ENCODE measurements at places on chromosomes 1 and 21.
A peak's percentile ranks its signal among the peaks of the same experiment; 100 is the strongest.

DNA sequence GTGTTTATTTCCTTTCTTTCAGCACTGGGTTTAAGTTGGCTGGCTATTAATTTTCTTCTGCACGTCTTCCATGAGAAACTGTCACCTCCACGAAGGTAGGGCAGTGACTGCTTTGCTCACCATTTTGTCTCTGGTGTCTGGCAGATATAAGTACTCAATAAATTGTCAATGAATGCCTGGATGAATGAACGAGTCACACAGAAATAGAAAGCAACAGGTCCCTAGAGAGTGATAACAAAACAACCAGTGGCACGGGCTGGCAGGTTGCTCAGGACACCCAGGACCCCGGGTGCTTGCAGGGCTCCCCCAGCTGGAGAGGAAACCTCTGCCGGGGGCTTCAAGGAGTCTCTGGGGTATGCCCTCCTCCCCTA, 3.2 kb upstream of the MYOC start:
- DNase-seq = no peak

- peak; percentile 75 for DNase-seq
Measured at GRCh38 chr1:2233468-2233867, 5.3 kb downstream of the SKI start.

DNA sequence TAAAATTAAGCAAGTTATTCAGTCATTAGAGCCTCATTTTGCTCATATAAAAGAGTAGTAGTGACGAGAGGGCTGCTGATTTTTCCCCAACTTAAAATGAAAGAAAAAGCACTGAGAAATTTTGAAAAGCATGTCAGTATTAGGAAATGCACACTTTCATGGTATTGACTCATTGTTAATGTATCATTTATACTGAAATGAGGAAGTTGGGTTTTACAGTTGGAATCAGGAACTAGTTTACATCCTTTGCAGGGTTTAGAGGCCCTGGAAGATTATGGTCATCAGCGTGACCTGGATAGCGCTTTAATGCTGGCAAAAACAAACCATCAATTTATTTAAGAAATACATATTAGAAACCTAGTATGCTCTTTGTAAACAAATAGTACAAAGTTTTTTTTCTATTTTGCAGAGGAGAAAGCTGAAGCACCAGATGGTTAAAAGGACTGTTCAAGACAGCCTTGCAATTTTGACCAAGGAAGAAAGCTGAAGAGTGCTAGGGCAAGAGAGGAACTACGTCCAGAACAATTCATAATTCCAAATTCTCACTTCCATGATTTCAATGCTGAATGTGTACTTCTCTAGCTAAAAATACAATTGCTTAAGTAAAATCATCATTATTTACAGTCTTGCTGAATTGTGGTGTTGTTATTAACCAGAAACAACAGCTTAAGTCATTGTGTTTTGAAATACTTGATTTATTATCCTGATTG, 94.8 kb upstream of the SGIP1 start:
- DNase-seq = no peak

DNA sequence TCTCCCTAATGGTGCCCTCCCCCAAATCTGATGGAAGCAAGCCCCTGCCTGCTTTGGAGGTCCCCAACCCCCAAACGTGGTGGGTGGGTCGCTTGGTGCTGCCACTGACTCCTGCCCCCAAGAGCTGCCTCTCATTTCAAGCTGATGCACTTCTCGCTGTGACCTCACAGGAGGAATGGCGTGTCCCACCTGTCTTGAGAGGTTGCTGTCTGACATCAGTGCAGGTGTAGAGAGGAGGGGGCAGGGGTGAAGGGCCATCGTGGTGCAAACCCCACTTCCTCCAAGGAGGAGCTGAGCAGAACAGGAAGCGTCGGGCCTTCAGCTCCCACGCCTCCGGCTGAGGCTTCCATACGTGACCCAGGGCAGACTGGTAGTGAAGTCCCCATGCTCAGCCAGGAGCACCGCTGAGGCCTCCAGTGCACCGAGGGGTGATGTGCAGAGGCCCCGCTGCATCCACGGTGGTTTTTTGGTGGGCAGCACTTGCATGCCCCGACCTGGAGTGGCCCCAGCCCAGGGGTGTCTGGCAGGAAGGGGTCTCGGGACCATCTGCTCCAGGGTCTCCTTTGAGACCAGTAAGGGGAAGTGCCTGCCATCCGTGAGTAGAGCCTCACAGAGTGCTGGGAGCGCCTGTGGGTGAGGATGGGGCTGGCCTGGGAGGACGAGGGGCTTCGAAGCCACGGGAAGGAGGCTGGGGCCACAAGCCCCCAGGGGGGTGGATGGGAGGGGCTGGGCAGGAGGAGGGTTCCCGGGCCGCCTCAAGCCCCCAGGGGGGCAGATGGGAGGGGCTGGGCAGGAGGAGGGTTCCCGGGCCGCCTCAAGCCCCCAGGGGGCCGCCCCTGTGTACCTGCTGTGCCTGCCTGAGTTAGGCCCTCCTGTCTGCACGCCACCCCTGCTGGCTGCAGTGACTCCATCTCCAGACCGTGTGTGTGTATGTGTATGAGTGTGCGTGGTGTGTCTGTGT, 39.8 kb downstream of the WDR4 start:
- DNase-seq = peak; percentile 56

DNA sequence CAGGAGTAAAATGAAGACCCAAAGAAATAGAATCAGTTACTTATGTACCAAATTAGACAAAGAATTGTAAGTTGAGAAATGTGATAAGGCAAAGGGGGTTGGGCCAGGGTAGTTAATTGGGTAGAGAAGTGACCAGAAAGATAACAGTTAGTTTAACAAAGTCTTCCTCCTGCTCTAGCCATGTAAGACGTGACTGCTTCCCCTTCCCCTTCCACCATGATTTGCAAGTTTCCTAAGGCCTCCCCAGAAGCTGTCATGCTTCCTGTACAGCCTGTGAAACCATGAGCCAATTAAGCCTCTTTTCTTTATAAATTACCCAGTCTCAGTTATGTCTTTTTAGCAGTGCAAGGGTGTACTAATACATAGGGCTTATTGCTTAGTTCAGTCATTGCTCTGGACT, 142.0 kb upstream of the PDE4B start:
- no peak for DNase-seq

DNA sequence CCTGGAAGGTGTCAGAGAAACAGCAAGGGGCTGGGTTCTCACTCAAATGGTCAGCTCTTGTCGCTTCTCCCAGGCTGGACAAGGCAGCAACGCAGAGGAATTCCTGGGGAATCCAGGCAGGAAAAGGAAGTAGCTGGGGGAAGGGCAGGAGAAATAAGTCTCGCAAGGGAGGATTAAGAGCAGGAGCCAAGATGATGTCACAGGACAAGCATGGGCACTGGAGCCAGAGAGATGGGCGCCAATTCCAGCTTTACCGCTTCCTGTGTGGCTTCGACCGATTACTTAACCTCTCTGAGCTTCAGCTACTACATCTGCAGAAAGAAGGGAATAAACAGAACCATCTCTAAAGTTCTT, 70.5 kb downstream of the SSBP3 start:
- peak; percentile 85 for DNase-seq

- DNase-seq = no peak
Measured at GRCh38 chr1:172719694-172720138, 60.8 kb downstream of the FASLG start.

GRCh38 chr1:109392788-109393616, 4.7 kb downstream of the SORT1 start:
- DNase-seq = peak; percentile 86

GRCh38 chr1:178267646-178268094, 173.8 kb downstream of the RASAL2 start:
- no peak for DNase-seq

- no peak for DNase-seq
Measured at GRCh38 chr1:1236945-1237873, 5.2 kb downstream of the B3GALT6 start.

DNA sequence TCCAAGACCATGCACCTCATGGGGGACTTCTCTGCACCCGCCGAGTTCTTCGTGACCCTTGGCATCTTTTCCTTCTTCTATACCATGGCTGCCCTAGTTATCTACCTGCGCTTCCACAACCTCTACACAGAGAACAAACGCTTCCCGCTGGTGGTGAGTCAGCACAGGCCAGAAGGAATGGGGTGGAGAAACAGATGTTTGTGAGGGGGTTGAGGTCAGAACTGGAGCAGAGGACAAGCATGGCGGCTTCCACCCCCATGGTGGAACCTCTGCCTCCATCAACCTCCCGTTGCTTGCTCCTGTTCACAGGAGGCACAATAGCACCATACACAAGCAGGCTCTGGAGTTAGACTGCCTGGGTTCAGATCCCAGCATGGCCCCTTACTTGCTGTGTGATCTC, 6.9 kb upstream of the ATXN7L2 start:
- DNase-seq = no peak

- DNase-seq = no peak
Measured at GRCh38 chr1:29577512-29577911, 341.2 kb downstream of the PTPRU start.

GRCh38 chr1:248800459-248800858, 25.3 kb downstream of the SH3BP5L start:
- no peak for DNase-seq

- DNase-seq = no peak
Measured at GRCh38 chr1:246106342-246106763, 400.7 kb downstream of the SMYD3 start.

- DNase-seq = no peak
Measured at GRCh38 chr1:200027264-200027823, at the start of gene NR5A2. Gene NR5A2, plus strand, starts transcription at chr1:200027710. Its CDS starts 138 bp downstream, at chr1:200027848.

- no peak for DNase-seq
Measured at GRCh38 chr1:161439280-161440232, 65.7 kb upstream of the FCGR2A start.

GRCh38 chr1:41414296-41414695, 53.1 kb downstream of the FOXO6 start:
- DNase-seq = no peak

DNA sequence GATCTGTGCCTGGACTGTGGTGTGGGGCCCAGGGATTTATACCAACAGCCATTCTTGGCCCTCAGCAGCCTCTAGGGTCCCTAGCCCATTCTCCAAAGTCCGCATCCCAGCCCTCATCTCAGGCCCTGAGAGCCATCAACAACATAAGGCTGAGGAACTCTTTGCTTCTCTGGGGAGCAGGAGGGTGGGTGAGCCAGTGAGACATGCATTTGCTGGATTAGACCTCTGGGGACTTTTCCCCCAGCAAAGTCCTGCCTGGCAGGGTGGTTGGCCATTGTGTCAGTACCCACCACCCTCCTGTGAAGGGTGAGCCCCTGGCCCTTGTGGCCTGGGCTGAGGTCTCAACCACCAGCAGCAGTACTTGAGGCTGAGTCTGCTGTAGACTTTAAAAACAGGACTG, 24.2 kb upstream of the FAM20B start:
- DNase-seq = no peak

- DNase-seq = no peak
Measured at GRCh38 chr1:247701338-247701737, 15.1 kb downstream of the OR6F1 start.

DNA sequence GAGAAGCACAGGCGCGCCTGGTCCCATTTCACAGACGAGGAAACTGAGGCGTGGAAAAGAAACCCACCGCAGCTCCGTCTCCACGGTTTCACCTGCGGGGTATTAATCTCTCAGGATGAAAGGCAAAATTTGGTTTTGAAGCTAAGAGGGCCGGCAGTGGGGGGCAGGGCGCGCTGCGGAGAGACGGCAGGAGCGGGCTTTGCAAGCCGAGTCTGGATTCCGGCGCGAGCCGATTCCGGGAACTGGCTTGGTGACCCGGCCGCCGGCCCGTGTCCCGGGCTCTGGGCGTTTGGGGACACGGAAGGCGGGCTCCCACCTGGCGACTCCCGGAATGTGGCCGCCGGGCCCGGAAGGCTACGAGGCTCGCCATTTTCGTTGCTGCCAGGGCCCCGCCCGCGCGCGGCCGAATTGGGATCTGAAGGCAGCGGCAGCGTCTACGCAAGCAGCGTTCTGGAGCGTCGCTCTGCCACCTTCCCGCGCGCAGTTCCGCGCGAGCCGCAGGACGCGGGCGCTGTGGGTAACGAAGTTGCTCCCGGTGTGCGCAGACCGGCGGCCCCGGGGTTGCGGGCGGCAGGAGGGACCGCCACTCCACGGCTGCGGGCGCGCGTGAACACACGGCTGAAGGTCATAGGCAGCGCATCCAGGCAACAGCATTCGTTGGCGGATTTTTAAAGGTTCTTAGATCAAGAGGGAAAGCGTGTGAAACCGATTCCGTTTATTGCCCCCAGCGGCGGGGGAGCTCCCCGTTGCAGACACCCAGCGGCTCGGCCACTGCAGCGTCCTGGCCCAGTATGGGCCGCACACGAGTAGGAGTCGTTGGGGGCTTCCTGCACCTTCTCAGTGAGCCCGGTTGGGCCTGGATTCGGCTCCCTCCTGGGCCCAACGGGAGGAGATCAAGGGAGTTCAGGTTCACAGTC, 5.4 kb upstream of the PRDM16 start:
- peak; percentile 68 for DNase-seq

- DNase-seq = no peak
Measured at GRCh38 chr1:190067592-190067991, 410.1 kb downstream of the BRINP3 start.

- no peak for DNase-seq
Measured at GRCh38 chr1:87927391-87928280, 599.0 kb downstream of the LMO4 start.

DNA sequence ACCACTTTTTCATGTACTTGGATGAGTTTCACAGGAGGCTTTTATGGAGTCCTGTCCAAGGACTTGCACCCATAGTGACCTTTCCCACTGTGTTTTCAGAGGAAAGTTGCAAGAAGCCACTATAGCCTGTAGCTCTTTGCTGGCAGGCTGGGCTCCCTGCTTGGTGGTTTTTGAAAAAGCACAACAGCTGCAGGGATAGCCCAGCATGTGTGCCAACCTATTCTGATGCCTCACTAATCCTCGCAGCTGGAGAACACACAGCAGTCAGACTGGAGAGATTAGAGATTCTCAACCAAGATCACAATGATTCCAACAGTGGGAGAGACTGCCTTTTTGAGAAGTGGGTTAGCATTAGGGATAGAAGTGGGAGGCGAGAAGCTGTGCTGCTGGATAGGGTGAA, 24.1 kb upstream of the ARHGEF11 start:
- DNase-seq = no peak

DNA sequence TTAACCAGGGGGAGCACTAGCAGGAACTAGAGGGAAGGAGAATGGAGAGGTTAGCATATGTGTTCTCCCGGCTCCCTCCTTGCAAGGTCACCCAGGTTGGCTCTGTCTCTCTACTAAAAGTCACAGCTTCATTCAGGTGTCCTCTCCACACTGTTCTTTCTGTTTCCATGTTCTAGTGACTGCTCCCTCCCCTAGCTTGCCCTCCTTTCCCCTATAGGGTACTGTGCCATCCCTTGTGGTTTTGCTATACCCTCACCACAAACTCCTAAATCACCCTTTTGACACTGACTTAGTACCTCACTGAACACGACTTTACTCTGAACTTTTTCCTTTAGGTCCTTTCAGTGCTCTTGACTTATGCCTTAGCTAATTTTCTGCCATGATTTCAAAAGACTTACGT, 389.3 kb downstream of the ST6GALNAC3 start:
- no peak for DNase-seq

Data from coronary artery (tissue), 2 donors.